CD8-positive, alpha-beta T cell (primary cell): ENCODE measurements at places on chromosomes 16 and 17.
A peak's percentile ranks its signal among the peaks of the same experiment; 100 is the strongest.

DNA sequence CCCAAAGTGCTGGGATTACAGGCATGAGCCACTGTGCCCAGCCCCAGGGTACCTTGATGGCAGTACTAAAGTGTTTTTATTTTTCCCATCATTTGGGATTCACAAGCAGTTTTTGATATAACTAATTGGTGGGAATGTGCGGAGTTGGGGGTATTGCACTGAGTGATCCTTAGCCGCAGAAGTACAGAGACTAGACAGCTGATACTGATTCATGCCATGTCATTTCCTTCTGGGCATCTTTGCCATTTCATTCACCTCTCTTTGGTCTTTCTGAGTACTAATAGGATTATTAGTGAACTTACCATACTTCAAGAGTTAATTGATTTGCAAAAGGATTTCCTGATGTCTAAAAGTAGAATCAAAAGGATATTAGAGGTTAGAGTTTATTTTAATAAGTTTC, 9.7 kb downstream of the NMT1 start:
- DNase-seq = no peak

- no peak for DNase-seq
Measured at GRCh38 chr16:12392585-12393091, 411.0 kb downstream of the CPPED1 start.

- no peak for DNase-seq
Measured at GRCh38 chr16:46844771-46845170, 13.8 kb upstream of the C16orf87 start.

DNA sequence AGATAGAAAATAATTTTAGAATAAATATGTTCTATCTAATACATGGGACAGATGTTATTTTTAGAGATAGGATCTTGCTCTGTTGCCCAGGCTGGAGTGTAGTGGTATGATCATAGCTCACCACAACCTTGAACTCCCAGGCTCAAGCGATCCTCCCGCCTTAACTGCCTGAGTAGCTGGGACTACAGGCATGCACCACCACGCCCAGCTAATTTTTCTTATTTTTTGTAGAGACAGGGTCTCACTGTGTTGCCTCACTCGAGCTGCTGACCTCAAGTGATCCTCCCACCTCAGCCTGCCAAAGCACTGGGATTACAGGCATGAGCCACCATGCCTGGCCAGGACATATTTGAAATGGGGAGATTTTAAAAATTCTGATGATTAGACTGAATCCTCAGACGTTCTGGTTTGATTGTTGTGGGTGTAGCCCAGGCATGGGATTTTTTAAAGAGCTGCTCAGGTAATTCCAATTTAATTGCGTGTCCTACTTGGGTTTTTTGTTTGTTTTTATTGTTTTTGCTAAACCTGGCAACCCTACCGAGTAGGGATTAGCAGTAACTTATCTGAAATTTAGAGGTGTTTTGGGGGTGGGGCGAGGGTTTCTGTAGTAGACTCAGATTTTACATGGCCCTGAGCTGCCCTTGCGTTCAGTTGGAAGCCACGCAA, 142.9 kb downstream of the RAB11FIP4 start:
- DNase-seq = no peak

- DNase-seq = no peak
Measured at GRCh38 chr16:4839942-4840341, 7.1 kb downstream of the GLYR1 start.

DNA sequence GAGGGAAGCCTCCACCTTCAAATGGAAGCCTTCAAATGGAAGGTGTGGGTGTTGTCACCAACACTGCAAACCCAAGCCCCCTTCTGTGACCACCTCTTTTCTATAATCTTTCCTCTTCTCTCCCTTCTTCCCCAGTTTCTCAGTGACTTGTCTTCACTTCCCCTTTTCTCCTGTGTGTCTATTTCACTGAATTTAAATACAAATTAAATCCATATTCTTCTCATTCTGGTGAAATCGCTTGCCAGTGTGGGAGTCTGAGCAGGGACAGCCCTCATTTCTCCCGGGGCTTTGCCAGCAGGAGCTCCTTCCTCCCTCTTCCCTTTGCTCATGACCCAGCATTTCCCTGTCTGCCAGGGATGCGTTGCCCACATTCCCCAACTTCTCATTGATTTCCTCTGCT, 6.4 kb upstream of the ITGAX start:
- no peak for DNase-seq

- no peak for DNase-seq
Measured at GRCh38 chr17:19431691-19432090, 20.7 kb downstream of the RNF112 start.

DNA sequence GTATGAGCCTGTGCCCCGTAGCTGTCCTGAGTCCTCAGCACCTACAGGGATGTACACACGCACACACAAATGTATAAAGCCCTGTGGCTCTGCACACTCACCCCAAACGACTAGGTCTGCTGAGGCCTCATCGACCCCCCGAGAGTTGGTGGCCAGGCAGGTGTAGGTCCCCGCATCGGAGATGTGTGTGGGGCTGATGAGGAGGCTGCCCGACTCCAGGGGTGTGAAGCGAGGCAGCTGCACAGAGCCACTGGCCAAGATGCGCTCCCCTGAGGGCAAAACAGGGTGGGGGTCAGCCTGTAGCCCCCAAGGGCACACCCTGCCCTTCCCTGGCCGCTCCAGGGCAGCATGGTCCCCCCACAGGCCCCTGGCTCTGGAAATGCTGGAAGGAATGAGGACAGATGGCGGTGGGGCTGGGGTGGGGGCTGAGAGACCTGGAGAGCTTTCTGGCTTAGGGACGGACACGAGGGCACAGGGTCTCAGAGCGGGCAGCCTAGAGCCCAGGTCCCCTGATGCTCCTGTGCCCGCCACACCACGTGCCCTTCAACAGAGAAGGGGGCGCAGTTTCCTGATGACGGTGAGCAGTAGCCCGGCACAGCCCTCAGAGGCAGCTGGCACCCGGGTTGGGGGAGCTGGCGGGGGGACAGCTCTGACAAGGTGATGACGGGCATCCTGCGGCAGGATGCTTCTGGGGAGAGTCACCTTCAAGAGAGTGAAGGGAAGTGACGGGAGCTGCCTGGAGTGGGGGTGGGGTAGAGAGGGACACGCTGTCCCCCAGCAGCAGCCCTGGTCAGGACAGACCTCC, 119.8 kb upstream of the CDC42EP4 start:
- DNase-seq = peak; percentile 27

GRCh38 chr17:42365136-42365535, 23.1 kb downstream of the STAT3 start:
- no peak for DNase-seq

- no peak for DNase-seq
Measured at GRCh38 chr16:71407731-71408130, 34.1 kb downstream of the TLE7 start.

- DNase-seq = no peak
Measured at GRCh38 chr16:28478506-28479180, 6.5 kb upstream of the NPIPB7 start.

GRCh38 chr17:78473951-78474613, 95.6 kb downstream of the PGS1 start:
- no peak for DNase-seq

GRCh38 chr16:68396481-68396880, 51.8 kb downstream of the SMPD3 start:
- DNase-seq = peak; percentile 57

DNA sequence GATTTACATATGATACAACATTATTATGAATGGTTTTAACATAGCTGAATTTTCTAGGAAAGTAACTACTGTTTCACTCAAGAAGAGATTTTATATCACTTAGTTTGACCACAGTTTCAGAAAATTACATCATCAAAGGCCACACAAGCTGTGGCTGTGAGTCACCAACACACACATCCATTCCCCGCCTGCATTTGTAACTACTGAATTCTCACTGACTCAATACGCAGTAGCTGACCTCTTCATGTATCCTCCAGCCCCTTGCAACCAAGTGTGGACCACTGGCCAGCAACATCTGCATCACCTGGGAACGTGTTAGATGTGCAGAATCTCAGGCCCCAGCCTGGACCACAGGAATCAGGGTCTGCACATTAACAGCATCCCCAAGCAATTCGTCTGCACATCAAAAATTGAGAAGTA, 197.6 kb downstream of the XYLT1 start:
- DNase-seq = peak; percentile 20

- no peak for DNase-seq
Measured at GRCh38 chr16:49634235-49635008, 221.5 kb downstream of the ZNF423 start.

GRCh38 chr16:85651629-85652430, 36.9 kb downstream of the GINS2 start:
- DNase-seq = no peak

GRCh38 chr16:87918338-87918737, 18.0 kb downstream of the CA5A start:
- no peak for DNase-seq

- DNase-seq = no peak
Measured at GRCh38 chr17:73118139-73118538, 25.7 kb upstream of the SLC39A11 start.

DNA sequence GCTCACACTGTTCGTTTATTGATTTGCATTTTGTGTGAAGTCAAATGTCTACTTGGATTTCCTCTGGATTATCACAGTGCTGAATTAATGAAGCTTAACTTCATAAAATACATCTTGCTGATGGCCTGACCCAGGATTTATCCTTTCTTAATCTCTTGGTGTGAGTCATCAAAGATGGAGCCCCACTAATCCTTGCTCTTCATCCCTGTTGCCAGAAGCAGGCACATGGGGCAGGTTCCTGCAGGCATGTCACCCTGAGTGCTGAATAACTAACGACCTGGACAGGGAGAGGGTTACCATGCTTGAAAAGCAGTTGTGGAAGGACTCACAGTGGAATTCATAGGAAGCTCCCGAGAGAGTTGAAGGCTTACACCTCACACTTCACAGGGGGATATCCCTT, 56.0 kb upstream of the FA2H start:
- DNase-seq = no peak

DNA sequence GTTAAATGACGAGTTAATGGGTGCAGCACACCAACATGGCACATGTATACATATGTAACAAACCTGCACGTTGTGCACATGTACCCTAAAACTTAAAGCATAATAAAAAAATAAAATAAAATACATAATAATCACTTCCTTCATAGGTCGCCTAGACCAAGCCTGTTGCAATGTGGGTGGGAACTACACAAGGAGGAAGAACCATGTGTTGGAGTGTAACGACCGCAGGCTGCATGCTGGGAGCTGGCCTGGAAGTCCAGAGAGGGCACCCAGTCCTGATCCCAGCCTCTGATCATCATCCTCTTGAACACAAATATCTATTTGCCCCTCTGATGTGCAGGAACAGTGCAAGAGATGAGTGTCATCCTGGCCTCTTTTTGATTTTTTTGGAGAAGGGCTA, 224.7 kb upstream of the ASIC2 start:
- no peak for DNase-seq
